LHCN-M2 (cell line): ENCODE measurements at places on chromosomes 7 and 10.

DNA sequence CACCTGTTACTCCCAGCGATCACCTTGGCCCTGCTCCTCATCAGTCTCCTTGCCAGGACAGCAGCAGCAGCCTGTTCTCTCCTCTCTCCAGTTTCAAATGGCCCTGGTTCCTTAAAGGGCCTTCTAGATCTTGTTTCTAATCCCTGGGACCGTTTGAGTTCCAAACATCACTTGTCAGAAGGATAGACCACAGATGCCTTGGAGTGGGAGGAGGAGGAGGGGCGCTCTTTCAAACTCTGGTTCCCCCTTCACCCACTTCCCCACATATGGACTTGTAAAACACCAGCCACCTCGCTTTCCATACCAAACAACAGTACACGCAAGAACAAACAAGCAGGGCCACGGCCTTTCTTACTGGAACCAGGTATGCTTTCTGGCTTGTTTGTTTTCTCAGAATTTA is 104.8 kb downstream of the PLXNA4 start:
- no peak for DNase-seq

GRCh38 chr10:11602919-11603523 is 8.4 kb downstream of the USP6NL start:
- DNase-seq = no peak

GRCh38 chr7:130180571-130181262 is 24.5 kb downstream of the TMEM209 start:
- no peak for DNase-seq

DNA sequence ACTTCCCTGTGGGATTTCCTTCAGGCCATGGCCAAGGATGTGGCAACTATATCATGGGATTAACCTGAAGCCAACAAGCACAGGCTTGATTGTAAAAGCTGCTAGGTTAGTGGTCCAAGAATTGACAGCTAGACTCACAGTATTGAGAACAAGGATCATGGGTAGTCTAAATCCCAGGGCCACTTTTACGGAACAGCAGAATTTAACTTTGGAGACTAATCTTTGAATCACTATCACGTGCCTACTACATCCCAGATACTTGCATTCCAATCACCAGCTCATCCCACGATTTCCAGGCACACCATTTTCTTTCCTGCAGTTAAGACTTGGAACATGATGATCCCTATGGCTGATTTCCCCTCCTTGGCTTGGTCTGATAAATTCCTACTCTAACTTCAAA is 65.6 kb upstream of the ADO start:
- peak; percentile 89 for DNase-seq

DNA sequence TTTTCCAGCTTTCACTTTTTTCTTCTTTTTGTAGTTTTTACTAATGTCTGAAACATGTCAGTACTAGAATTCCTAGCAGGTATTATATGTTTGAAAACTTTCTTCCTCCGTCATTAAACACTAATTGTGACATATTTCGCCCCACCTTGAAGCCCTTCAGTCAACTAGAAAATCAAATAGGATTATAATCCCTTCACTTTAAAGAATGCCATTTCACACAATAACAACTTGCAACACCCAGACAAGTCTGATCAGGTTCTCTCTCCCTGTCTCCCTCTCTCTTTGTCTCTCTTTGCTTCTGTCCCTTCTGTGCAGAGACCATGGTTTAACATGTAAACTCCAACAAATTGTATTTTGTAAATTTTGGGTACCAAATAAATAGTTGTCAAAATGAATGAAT is 373.5 kb downstream of the SEMA3D start:
- DNase-seq = no peak

DNA sequence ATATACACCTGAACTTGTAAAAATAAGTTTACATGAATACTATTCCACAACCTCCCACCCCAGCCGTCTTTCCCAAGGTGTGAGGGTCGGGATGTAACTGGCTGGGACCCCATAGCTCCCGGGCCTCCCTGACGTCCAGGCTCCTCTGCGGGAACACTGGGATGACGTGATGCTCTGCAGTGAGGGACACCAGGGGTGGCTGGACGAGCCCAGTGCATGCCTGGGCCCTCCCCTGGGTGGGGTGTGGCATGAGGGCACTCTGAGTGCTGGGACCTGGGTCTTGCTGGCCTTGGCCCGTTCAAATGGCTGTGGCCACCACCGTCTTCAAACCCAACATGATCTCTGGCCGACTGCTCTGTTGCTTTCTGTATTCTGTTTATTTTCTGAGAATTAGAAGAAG is 182.4 kb downstream of the DNAJB6 start:
- no peak for DNase-seq

GRCh38 chr7:121595758-121596696 is 199.9 kb upstream of the FAM3C start:
- peak; percentile 41 for DNase-seq

GRCh38 chr10:77973276-77973675 is 46.7 kb upstream of the DLG5 start:
- DNase-seq = no peak

DNA sequence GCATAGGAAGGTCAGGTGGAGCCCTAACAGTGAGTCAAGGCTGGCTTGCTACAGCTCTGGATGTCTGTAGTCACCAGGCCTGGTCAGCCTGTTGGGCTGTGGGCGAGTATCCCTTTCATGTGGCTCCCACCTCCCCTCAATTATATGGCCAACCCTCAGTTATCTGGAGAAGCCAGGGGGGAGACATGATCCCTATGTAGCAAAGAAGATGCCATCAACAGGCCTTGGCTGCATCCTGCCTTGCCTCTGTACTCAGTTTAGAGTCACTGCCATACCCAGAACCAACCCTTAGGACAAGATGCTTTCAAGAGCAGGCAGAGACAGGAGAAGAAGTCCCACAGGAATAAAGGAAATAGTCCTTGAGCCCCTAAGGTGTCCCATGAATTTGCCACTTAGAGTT is 763.9 kb downstream of the GRID1 start:
- DNase-seq = no peak

DNA sequence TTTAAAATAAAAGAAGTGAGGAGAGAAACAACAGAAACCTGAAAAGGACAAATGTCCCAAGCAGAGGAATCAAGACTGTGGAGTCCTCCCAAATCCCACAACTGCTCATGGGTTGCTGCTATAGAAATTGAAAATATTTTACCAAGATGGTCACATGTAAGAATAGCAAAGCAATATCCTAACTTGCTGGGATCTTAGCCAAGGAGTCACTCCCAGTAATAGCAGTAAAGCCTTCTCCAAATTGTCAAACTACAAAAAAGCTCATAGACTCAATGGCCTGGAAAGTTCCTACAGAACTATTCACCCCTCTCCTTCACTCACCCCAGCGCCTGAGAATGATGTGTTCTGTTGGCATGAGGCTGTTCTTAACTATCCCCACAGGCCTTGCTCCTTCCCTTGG is 186.5 kb downstream of the ELMO1 start:
- no peak for DNase-seq

DNA sequence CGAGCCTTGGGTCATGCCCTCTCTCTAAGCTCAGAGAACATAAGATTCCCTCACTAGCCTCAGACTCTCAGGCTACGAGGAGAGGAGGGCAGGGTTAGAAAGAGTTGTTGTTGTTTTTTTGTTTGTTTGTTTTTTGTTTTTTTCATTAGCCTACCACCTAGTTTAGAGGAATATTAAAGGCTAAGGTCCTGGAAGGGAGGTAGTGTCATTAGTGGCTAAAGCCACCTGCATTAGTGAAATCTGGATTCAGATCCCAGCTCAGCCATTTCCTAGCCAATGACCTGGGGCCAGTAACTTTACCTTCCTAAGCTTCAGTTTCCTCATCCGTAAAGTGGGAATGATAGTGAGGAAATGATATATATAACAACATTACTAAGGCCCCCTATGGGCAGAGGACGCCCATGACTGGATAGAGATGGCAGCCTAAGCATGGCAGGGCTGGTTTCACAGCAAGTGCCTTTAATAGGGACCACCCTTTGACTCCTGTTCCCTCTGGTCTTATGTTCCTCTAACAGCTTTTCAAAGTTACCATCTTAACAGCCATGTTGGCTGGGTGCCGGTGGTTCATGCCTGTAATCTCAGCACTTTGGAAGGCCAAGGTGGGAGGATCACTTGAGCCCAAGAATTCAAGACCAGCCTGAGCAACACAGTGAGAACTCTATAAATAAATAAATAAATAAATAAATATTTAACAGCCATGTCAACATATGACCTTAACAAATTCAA is 5.1 kb downstream of the DDIT4 start:
- DNase-seq = no peak

GRCh38 chr7:123770378-123770777 is 21.6 kb upstream of the WASL start:
- DNase-seq = peak; percentile 94

GRCh38 chr7:128841171-128841690 is 11.0 kb downstream of the FLNC start:
- DNase-seq = no peak

GRCh38 chr10:4391683-4392082 is 434.3 kb upstream of the AKR1E2 start:
- no peak for DNase-seq

DNA sequence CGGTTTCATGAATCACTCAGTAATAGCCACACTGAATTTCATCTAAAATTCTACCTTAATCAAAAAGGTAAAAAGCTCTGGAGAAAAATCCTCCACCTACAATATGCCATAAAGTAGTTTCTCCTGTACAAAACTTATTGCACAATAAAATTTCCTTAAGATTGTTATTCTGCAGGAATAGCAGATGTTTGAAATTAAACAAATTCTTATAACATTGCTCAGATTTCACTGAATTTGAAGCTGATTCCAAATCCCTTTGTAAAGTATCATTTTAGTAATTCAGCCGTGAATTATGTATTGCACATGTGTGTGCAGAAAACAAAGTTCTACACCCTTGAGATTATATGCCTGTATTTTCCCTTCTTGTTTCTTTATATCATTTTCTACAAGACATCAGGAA is 123.8 kb downstream of the AMPH start:
- no peak for DNase-seq

GRCh38 chr10:56991591-56992069 is 630.6 kb upstream of the ZWINT start:
- no peak for DNase-seq

GRCh38 chr10:78442836-78443550 is 409.3 kb downstream of the RPS24 start:
- no peak for DNase-seq

GRCh38 chr10:113609704-113610108 is 54.1 kb downstream of the NRAP start:
- peak; percentile 2 for DNase-seq

- peak; percentile 76 for DNase-seq
These were observed 330.0 kb downstream of the ARL4A start for GRCh38 chr7:13017333-13017857.

GRCh38 chr10:21989453-21990154 is 13.9 kb downstream of the DNAJC1 start:
- peak; percentile 38 for DNase-seq

DNA sequence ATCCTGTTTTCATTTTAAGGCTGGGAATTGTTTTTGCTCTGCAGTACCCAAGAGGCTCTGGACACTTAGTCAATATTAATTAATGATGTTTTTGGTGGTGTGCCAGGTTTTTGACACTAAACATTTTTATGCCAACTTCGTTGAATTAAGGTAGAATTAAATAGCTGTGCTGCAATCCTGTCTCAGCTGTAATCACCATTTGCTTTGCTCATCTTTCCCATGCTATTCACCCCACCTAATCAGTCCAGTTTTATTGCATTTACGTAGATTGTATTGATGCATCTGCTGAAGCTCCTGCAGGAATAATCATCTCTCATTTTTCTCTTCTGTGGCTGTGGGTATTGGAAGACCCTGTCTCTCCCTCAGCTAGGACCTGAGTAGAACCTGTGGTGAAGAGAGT is 52.6 kb upstream of the TRUB1 start:
- no peak for DNase-seq
